Ascending aorta (tissue), 2 donors: ENCODE measurements at places on chromosomes 11 and 22. TPM values are rescaled to one million over a fixed set of nuclear protein-coding genes. Genes with fewer than 3 reads are reported as not detected.

DNA sequence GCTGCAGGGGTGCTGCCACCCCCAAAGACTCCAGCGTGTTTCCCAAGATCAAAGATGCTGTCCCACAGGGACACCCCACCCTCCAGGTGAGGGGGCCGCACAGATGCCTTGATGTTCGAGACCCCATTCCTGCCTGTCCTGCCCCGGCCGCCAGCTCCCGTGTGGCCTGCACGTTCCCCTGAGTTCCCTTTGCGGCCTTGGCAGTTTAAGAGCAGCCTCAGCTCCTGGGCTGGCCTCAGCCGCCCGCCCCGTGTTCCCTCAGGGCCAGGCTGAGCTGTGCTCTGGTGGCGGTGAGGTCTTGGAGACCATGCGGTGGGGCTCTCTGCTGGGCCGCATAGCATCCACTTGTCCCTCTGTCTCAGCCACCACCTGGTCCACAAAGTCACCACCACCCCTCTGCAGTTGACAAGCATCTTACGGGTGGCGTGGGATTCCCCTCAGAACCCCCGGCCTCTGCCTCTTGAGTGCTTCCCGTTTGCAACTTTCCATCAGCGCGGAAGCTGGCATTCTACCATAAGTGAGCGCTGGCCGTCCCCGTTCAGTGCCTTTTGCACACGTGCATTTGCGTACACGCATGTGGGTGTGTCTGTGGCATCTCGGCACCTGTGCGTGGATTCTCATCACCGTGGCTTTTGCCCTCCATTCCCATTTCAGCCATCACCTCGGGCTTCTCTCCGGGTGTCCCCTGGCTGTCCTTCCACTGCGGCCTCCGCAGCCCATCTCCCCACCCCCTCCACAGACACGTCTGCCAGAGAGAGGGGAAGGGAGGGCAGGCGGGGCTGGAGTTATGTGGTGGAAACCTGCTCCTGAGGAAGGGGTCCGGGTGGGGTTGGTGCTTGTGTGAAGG is 35.9 kb downstream of the CTTN start:
- H3K4me3 ChIP-seq, result no peak overlapping the region
- DNase-seq, result no peak
- no peak overlapping the region for H3K27ac ChIP-seq
- peaks cover 74% of the 10 kb centered on the region for H3K36me3 ChIP-seq
- H3K4me1 ChIP-seq, result no peaks in the 10 kb centered on the region

GRCh38 chr22:39214383-39215069 is 30.3 kb downstream of the PDGFB start:
- no peaks in the 10 kb centered on the region for H3K36me3 ChIP-seq
- H3K4me3 ChIP-seq, result no peak overlapping the region
- H3K4me1 ChIP-seq, result no peaks in the 10 kb centered on the region
- no peaks in the 10 kb centered on the region for H3K27me3 ChIP-seq
- peak; percentile 60 for DNase-seq

DNA sequence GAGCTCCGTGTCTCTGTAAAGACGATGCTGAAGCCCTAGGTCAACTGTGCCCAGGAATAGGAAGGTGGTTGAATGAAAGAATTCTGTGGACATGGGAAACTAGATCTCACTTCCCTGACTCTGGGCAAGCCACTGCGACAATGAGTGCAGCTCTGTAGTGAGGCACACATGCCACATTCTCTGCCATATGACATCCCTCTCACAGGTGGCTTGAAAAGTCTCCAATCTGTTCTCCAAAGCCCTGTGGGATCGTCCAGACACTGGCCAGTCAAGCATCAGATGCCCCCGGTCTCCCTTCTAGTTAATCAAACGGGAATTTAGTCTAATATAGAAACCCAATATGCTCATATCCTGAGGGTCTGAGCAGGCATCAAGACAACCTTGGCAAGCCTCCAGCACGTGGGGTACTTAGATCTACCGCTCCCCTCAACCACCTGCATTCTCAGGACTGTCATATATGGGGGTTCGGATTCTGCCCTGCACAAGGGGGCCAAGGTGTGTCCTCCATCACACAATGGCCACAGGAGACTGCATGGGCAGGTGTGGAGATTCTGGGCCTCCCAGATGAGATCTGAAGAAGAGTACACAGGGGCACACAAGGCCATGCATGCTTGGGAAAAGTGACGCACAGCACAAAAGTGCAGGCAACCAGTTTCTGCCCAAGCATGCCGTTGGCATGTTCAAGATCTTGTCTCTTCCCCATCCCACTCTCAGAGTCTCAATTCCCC is 11.9 kb downstream of the DKK3 start:
- DNase-seq, result no peak
- peaks cover 31% of the 10 kb centered on the region for H3K36me3 ChIP-seq
- no peak overlapping the region for H3K4me3 ChIP-seq
- no peaks in the 10 kb centered on the region for H3K27me3 ChIP-seq
- peak overlapping the region; percentile 67 for H3K27ac ChIP-seq

DNA sequence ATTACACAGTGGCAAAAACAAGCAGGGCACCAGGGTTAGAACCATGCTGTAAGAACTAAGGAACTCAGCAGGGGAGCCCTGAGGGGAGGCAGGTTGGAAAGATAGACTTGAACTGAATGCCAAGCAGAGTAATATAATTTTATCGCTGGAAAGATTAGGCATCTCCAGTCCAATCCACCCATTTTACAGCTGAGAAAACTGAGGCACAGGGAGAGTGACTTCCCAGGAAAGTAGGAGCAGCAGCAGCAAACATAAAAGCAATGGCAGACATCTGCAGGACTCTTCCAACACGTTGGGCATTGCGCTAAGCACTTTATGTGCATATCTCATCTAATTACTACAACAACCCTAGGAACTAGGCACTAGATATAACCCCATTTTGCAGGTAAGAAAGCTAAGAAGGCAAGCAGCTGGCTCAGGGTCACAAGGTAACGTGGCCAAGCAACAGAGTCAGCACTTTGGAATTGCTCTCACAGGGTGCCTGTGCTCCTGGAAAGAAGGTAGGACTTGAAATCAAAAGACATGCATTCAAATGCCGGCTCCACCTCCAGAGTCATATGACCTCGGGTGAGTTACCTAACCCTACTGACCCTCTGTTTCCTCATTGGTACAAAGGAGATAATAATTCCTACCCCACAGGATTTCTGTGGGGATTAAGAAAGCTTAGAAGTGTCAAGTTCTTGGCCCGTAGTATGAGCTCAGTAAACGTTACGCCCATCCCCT is 215.3 kb downstream of the BARX2 start:
- no peak overlapping the region for H3K27ac ChIP-seq
- no peaks in the 10 kb centered on the region for H3K36me3 ChIP-seq
- H3K27me3 ChIP-seq, result no peaks in the 10 kb centered on the region
- H3K4me3 ChIP-seq, result no peak overlapping the region

DNA sequence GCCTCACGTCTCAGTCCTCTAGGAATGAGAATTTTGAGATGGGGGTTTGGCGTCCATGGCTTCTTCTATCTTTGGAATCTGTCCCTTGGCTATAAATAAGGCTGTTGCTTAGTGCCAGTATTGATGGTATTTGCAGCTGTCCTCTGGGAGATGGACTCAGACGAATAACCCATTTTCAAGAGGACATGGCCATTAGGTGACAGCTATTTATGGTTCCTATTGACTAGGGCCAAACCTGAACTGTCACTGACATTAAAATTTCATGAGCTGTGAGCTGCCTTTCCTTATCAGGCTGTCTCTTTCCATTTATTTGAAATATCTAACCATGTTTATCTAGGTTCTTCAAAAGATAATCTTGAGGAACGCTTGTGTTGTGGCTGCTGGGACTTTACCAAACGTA is 92.7 kb downstream of the NAV2 start:
- H3K4me3 ChIP-seq, result no peak overlapping the region
- DNase-seq, result no peak
- H3K27me3 ChIP-seq, result no peaks in the 10 kb centered on the region
- no peak overlapping the region for H3K27ac ChIP-seq
- H3K36me3 ChIP-seq, result no peaks in the 10 kb centered on the region

Gene MS4A2
- not detected for total RNA-seq

DNA sequence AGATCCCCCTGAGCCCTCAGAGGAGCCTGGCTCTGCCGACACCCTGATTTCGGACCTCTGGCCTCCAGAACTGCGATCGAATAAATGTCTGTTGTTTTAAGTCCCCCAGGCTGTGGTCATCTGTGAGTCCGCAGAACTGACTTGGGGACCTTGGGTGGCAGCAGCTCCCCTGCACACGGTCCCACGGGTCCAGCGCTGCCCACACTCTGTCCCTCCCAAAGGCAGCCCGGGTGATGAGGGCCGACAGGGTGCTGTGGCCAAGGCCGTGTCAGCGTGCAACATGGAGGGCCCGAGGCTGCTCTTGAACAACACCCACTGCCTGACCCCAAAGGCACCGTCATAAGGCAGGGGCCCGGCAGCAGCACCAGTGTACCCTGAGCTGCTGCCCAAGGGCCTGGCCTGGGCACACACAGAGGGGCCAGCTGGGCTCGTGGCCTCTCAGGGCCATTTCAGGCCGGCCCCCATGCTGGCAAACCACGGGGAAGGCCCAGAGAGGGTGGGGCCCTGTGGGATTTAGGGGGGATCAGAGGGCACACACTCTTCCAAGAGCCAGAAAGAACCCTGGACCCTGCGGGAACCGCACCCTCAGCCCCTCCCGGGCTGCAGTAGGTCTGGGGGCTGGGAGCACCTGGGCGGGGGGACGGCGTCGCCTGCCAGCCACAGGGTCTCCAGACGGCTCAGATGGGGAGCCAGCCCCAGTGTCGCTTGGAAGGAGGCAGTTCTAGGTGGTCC is 77.1 kb upstream of the PRR5 start:
- H3K4me1 ChIP-seq, result no peaks in the 10 kb centered on the region
- no peak for DNase-seq
- H3K27ac ChIP-seq, result no peak overlapping the region

DNA sequence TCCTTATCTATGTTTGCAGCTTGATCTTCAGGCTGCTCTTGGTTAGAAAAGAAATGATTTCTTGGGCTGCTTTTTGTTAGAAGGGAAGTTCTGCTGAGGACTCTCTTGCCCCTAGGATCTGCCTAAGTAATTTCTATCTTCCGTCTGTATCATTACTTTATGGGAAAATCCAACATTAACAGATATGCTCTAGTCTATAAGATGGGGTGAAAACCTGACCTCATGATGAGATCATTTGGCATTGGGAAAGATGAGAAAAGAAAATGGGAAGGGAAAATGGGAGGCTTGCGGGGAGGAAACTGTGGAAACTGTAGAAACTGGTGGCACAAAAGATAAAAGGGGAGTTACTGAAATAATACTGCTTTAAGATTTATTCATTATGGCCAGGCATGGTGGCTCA is 63.6 kb downstream of the FDX1 start:
- no peaks in the 10 kb centered on the region for H3K27me3 ChIP-seq
- DNase-seq, result no peak
- H3K36me3 ChIP-seq, result no peaks in the 10 kb centered on the region

- no peak overlapping the region for H3K27ac ChIP-seq
- H3K36me3 ChIP-seq, result no peaks in the 10 kb centered on the region
- no peaks in the 10 kb centered on the region for H3K27me3 ChIP-seq
- DNase-seq, result no peak
- H3K4me1 ChIP-seq, result no peaks in the 10 kb centered on the region
Measured at GRCh38 chr11:10913075-10913474, 55.2 kb upstream of the ZBED5 start.

Gene DTX4
- 9.6 TPM for total RNA-seq

Gene ZC3H12C
- 6.3 TPM for total RNA-seq

DNA sequence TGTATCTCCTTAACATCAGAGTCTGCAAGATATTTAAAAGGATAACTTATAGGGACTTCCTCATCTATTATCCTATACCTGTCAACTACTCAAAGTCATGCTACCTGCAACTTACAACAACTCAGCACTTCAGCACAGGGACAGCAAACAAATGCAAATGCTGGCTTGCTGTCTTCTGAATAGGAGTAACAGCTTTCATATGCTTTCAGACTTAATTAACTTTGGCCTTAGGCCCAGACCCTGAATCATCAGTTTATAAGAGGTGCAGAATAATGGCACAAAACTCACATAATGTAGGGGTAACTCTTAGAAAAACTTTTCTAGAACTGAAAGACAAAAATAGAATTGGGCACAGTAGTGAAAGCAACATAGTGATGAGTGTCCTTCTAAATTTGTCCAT is 953.4 kb downstream of the DLG2 start:
- H3K36me3 ChIP-seq, result no peaks in the 10 kb centered on the region
- no peak overlapping the region for H3K27ac ChIP-seq
- no peak for DNase-seq
- no peaks in the 10 kb centered on the region for H3K4me1 ChIP-seq
- H3K27me3 ChIP-seq, result no peaks in the 10 kb centered on the region

Gene NCF4
- 13.7 TPM for total RNA-seq

- DNase-seq, result peak; percentile 7
- H3K36me3 ChIP-seq, result peaks cover 53% of the 10 kb centered on the region
- no peaks in the 10 kb centered on the region for H3K27me3 ChIP-seq
- peaks cover 3% of the 10 kb centered on the region for H3K4me1 ChIP-seq
Measured at GRCh38 chr11:3095712-3096361, 38.6 kb upstream of the CARS1 start.

- peaks cover 11% of the 10 kb centered on the region for H3K4me1 ChIP-seq
- no peaks in the 10 kb centered on the region for H3K36me3 ChIP-seq
- no peak overlapping the region for H3K27ac ChIP-seq
- no peak overlapping the region for H3K4me3 ChIP-seq
- no peaks in the 10 kb centered on the region for H3K27me3 ChIP-seq
Measured at GRCh38 chr22:24429411-24430365, 2.3 kb downstream of the ADORA2A start.

- no peaks in the 10 kb centered on the region for H3K4me1 ChIP-seq
- H3K4me3 ChIP-seq, result no peak overlapping the region
- no peaks in the 10 kb centered on the region for H3K27me3 ChIP-seq
- H3K36me3 ChIP-seq, result no peaks in the 10 kb centered on the region
Measured at GRCh38 chr11:128909438-128910125, 18.4 kb downstream of the KCNJ5 start.

GRCh38 chr11:12701811-12702592 is 27.8 kb downstream of the TEAD1 start:
- no peaks in the 10 kb centered on the region for H3K27me3 ChIP-seq
- H3K36me3 ChIP-seq, result no peaks in the 10 kb centered on the region
- peaks cover 2% of the 10 kb centered on the region for H3K4me1 ChIP-seq
- no peak for DNase-seq
- H3K27ac ChIP-seq, result no peak overlapping the region
- H3K4me3 ChIP-seq, result no peak overlapping the region

- no peak overlapping the region for H3K27ac ChIP-seq
- H3K4me3 ChIP-seq, result no peak overlapping the region
- no peaks in the 10 kb centered on the region for H3K27me3 ChIP-seq
- no peak for DNase-seq
Measured at GRCh38 chr11:113849713-113850112, 25.7 kb downstream of the USP28 start.

- H3K27ac ChIP-seq, result peak overlapping the region; percentile 44
- DNase-seq, result no peak
- H3K36me3 ChIP-seq, result no peaks in the 10 kb centered on the region
Measured at GRCh38 chr11:104451197-104451893, 287.4 kb upstream of the PDGFD start.

DNA sequence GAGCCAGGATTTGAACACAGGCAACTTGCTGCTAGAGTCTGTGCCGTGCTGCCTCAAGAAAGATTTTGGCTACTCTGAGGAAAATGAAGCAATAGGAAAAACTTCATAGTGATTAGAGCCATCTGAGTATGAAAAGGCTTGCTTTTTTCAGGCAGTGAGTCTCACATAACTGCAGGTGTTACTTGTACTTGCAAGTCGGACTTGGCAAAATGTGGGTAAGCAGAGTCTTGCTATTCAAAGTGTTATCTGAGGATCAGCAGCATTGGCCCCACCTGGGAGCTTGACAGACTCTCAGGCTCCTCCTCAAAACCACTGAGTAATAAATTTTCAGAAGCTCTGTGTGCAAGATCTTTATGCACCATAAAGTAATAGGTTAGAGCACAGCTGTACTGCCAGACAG is 18.1 kb downstream of the RNF141 start:
- DNase-seq, result no peak
- no peaks in the 10 kb centered on the region for H3K27me3 ChIP-seq
- no peak overlapping the region for H3K4me3 ChIP-seq
- H3K4me1 ChIP-seq, result peaks cover 10% of the 10 kb centered on the region
- H3K36me3 ChIP-seq, result peaks cover 54% of the 10 kb centered on the region
